ENCODE measurements at places on chromosomes 11 and 22. TPM values are rescaled to one million over a fixed set of nuclear protein-coding genes. Genes with fewer than 3 reads are reported as not detected.

OR52E8 gene
- not detected for total RNA-seq

POU2AF2 gene
- not detected for total RNA-seq

BDNF gene
- total RNA-seq: 48.4 TPM

MYRF gene
- total RNA-seq: under 0.01 TPM

C22orf31 gene
- total RNA-seq: 0.14 TPM

SMTNL1 gene
- total RNA-seq: not detected

RASD2 gene
- total RNA-seq: under 0.01 TPM

AGBL2 gene
- 0.83 TPM for total RNA-seq
